ENCODE measurements at places on chromosomes 6 and 20. TPM values are rescaled to one million over a fixed set of nuclear protein-coding genes. Genes with fewer than 3 reads are reported as not detected.

Gene ADIG
- polyA plus RNA-seq: not detected

Gene TSPO2
- polyA plus RNA-seq: not detected

Gene ZNF165
- polyA plus RNA-seq: 0.44 TPM

Gene CCN5
- polyA plus RNA-seq: not detected

Gene VSTM2L
- polyA plus RNA-seq: not detected

Gene SALL4
- polyA plus RNA-seq: not detected

Gene MOG
- polyA plus RNA-seq: not detected

Gene ADAM33
- not detected for polyA plus RNA-seq

Gene HLA-DRA
- 13.2 TPM for polyA plus RNA-seq

Gene TNF
- 0.53 TPM for polyA plus RNA-seq

DNA sequence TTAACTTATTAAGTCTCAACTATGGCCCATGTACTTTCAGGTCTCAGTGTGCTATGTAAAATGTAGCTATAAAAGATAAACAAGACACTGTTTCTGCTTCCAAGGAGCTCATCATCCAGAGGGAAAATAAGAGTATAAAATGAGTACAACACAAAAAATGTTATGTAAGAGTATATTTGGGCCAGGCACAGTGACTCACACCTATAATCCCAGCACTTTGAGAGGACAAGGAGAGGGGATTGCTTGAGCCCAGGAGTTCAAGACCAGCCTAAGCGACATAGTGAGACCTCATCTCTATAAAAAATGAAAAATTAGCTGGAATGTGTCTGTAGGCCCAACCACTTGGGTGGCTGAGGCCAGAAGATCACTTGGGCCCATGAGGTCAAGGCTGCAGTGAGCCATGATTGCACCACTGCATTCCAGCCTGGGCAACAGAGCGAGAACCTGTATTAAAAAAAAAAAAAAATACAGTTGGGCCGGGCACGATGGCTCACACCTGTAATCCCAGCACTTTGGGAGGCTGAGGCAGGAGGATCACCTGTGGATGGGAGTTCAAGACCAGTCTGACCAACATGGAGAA, 124.0 kb downstream of the EDN1 start:
- DNase-seq: no peak

GRCh38 chr6:10431423-10432164, 16.7 kb upstream of the TFAP2A start:
- no peak for DNase-seq

- no peak for DNase-seq
Measured at GRCh38 chr6:157571269-157571668, 190.3 kb downstream of the ZDHHC14 start.

- no peak for DNase-seq
Measured at GRCh38 chr6:49462599-49462926, 490 bp downstream of the MMUT start.

GRCh38 chr20:58496429-58496769, 18.8 kb downstream of the APCDD1L start:
- DNase-seq: no peak

- DNase-seq: no peak
Measured at GRCh38 chr6:10507298-10507697, 13.9 kb upstream of the GCNT2 start.

GRCh38 chr6:82861121-82861520, 204.5 kb downstream of the UBE3D start:
- no peak for DNase-seq

- DNase-seq: no peak
Measured at GRCh38 chr6:154536999-154537398, 26.5 kb upstream of the CNKSR3 start.

DNA sequence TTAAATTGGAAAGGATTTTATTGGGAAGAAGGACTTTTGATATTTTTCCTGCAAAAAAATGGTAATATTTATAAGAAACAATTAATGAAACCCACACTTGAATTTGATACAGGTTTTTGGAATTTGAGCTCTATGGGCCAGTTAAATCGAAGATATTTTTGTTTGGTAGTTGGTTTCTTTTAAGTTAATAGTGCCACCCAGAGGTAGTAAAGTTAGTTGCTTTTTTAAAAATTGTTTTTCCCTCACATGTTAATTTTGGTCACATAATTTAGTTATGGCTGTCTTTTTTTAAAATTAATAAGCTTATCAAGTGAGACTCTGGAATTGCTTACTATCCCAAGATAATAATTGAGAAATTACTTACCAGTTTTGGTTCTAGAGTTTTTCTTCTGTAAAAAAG, 7.1 kb downstream of the PRIM2 start:
- no peak for DNase-seq

DNA sequence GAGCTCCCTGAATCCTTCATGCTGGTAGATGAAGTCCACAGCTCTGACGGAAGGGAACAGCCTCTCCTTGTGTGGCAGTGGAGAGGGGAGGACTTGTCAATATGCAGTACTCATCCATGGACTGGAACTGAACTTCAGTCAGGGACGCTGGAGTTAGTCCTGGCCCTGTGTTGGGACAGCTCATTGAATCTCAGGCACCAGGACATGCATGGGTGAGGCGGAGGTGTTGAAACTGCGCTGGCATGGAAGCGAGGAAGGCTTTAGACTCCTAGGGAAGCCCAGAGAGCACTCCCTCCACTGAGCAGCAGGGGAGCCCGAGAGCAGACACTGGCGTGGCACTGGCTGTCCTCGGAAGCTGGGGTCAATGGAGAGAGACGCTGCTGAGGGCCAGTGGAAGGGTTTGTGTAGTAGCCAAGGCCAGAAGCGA, 161.3 kb upstream of the GGTLC1 start:
- DNase-seq: no peak

DNA sequence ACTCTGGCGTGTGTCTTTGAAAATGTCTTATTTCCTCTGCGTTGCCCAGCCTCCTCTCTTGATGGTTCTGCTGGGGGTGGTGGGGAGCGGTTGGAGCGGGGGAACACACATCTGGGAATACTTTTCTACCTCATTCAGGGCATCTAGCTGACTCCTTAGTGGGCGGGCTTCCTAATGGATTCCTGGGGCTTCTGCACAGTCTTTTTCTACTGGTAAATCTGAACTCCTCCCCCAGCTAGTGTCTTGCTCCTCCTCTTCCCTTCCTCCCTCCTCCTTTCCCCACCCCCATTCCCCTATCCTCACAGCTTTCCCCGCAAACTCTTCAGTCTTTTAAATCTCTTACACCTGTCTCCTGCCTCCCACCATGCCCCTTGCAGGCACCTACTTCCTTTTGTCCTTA, 74.4 kb downstream of the PRL start:
- DNase-seq: no peak

DNA sequence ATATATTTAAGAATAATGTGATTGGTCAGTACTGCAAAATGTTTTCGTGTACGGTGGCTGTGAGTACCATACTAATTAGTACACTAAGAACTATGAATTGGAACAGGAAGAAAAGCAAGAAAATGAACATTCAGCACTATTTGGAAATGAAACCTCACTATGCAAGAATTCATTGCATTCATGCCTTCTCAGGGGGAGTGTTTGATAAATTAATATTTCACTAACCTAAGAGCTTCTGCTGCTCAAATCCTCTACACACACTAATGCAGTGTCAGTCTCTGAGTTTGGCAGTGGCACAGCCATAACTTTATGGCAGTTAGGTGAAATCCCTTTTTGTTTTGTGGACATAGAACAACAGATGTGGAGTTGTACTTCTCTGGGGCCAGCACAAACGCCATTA, 60.1 kb downstream of the SLC16A10 start:
- DNase-seq: no peak

DNA sequence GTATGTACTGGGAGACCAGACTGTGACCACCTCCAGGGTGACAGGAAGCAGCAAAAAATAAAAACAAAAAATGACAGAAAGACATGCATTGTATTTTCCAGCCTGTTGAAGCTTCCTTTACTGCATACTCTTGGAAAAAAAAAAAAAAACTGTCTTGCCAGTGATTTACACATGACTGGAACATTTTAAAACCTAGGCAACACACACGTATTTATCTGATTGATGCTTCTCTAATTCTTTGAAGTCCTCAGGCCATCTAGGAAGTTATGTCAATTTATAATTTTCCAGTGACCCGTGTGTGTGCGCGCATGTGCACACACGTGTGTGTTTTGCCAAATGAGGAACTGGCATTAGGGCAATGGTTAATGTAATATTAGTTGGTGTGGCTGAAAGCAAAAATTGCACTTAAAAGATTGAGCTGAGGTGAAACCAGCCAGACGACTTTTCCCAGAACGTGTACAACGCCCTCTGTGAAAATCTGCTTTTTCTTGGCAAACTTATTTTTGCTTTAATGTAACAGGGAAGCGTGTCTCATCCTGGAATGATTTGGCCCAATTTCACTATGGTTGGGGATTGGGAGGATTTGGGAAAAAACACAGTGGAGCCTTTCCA, 315.2 kb downstream of the TFAP2A start:
- DNase-seq: no peak

Data from naive thymus-derived CD8-positive, alpha-beta T cell (primary cell).